D341Med (cell line): ENCODE measurements at places on chromosomes 5 and 9.
A peak's percentile ranks its signal among the peaks of the same experiment; 100 is the strongest.

DNA sequence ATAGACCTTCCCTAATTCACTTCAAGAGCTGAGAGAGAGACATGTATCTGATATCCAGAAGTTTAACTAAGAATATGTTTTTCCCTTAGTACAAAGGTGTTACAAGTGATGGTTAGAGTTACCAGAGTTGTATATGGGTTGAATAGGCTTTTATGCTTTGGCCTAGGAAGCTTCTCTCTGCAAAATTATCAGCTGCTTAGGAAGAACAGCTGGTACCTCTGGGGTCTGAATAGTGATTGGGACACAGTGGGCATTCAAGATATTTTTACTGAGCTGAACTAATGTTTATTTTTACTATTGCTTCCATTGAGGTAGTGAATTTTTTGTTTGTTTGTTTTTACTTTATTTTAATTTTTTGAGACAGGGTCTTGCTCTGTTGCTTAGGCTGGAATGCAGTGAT lies 67.6 kb upstream of the BASP1 start:
- no peak for DNase-seq

GRCh38 chr9:104091708-104092107 lies 2.4 kb upstream of the SMC2 start:
- DNase-seq: no peak

DNA sequence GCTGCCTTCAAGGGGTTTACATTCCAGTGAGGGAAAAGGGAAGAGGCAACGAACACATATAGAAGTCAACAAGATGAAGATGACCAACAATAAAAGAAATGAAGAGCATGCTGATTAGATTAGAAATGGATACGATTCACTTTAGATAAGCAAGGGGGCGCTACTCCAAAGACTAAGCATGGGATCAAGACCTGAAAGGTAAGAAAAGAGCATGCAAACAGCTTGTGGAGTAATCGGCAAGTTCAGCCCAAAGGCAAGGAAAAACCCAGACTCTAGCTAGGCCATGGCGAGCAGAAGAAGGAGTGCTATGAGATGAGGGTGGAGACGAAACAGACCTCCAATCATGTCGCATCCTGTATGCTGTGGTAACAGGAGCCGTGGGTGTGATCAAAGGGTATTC lies 124.4 kb downstream of the FANCC start:
- DNase-seq: no peak

DNA sequence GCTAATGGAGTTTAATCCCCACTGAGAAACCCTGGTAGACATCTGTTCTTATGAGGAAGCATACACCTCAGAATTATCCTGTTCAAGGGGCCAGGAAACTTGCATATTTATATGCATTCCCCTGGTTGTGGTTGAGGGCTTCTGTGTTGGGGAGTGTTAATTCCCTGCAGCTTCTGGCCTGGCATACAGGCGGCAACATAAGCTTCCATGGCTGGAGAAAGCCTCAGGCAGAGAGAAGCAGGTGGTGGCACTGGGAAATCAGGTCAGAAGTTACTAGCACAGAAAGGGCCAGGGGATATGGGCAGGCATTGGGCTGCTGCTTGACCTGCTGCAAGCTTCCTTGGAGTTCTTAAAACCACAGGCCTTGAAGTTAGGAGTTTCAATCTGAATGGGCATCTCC lies 166.1 kb upstream of the SEMA6A start:
- DNase-seq: no peak

GRCh38 chr5:180915924-180916323 lies 17.0 kb downstream of the BTNL8 start:
- DNase-seq: no peak

DNA sequence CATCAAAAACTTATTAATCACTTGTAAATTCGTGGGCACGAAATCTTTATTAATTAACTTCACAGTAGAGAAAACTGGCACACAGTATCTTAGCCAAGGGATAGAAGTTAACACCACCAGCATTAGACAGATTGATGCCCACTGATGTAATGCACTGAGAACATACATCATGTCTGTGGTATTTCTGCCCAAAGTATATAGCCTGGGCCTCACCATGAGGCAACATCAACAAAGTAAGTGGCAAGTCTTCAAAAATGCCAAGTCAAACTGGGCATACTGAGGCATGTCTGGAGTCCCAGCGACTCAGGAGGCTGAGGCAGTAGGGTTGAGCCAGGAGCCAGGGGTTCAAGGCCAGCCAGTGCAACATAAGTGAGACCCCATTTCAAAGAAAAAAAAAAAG lies 79.5 kb downstream of the GLIS3 start:
- no peak for DNase-seq

- DNase-seq: no peak
These were observed 87.5 kb downstream of the FGF18 start for GRCh38 chr5:171506951-171507350.

GRCh38 chr9:85347541-85347940 lies 394.2 kb downstream of the AGTPBP1 start:
- no peak for DNase-seq

GRCh38 chr5:149687486-149688168 lies 42.5 kb upstream of the PPARGC1B start:
- no peak for DNase-seq

GRCh38 chr5:68459093-68459809 lies 243.7 kb downstream of the PIK3R1 start:
- DNase-seq: no peak

DNA sequence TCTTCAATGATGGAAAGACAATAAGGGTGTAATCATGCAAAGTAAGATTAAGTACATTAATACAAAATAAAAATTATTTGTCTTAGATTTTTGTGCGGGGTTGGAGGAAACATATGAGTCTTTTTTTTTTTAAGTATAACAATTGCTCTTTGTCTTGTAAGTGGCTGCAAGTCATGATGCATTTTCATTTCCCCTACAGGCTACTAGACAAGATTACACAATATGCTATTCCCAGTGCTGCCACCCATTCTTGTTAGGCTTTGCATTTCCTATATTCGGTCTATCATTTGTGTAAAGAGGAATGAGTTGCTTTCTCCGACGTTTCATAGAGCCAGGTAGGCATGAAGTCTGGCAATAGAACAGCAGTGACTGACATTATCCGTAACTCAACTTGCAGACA lies 294.2 kb upstream of the CYLC2 start:
- DNase-seq: no peak

DNA sequence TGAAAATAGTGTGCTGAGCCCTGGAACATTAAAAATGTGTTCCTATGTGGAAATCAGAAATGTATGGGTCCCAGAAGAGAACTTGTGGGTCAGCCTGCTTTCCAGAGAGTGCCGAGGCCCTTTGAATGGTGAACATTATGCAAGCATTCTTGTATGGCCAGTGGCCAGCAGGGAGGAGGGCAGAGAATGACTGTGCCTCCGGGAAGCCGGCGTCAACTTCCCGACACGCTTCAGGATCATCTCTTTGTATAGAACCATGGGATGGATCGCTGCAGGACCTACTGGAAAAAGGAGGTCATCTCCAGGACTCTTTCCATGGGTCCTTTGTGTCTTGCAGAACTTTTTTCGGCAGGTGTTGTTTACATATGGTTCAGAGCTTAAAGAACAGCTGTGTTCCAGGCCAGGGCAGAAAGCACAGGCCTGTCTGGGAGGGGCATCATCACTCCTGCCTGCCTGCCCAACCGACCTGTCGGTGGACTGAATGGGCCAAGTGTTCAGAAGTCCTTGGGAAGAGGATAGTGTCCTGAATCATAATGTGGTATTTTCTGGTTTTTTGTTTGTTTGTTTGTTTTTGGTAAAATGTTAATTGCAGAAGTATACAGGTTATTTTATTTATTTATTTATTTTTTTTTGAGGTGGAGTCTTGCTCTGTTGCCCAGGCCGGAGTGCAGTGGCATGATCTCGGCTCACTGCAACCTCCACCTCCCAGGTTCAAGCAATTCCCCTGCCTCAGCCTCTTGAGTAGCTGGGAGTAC lies 9.0 kb downstream of the PRRC2B start:
- peak; percentile 49 for DNase-seq

DNA sequence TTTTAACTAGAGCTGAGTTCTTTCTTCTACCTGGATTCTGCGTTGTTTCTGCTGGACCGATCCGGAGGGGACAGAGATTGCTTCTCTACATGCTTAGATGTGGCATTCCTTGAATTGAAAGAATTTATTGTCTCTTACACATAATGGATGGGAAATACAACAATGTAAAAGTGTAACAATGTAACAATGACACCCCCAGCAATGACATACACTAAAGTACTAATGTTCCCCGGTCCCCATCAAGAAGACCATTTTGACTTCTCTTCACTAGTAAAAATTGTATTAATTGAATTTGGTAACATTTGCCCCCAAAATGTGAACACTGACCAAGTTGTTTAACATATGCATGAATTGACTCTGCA lies 760.2 kb downstream of the TAF11L14 start:
- DNase-seq: no peak

DNA sequence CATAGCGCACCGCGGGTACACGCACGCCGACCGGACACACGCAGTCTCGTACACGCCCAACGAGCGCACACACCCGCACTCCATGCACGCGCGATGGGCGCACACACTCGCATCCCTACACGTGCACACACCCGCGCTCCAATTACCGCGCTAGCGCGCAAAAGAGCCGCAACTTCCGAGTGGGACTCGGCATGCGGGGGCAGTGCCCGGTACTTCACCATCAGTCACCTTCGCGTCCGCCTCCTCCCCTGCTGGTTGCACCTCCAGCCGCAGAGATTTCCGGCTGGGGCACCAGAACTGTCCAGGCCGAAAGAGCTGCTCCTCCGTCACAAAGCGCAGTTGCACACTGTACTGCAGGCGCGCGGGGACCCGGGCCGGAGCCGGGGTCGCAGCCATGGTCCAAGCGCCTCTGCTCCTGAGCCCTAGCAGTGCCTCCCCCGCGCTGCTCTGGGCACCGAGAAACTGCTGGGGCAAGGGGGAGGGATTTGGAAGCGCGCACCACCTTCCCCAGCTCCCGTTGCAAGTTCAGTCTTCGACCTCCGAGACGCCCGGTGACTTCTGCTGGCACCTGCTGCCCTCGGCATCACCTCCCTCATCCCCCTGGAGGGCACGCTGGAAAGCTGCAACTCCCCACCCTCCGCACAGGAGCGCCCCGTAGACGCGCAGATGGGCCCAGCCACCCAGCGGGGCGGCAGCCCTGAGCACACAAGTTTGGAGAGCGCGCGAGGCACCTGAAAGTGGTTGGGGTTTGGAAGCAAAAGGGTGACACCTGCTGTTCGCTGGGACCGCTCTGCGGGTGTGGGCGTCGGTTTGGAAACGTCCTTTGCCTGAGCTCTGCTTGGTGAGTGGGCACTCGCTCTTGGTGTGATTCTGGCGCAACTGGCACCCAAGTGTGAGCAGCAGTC lies 337.4 kb upstream of the PUM3 start:
- DNase-seq: peak; percentile 90

GRCh38 chr9:128702949-128703615 lies 779 bp downstream of the PKN3 start:
- DNase-seq: peak; percentile 78

- peak; percentile 93 for DNase-seq
These were observed 37.7 kb downstream of the LAMC3 start for GRCh38 chr9:131046581-131047202.

GRCh38 chr9:95991326-95991725 lies 115.8 kb downstream of the ERCC6L2 start:
- no peak for DNase-seq

DNA sequence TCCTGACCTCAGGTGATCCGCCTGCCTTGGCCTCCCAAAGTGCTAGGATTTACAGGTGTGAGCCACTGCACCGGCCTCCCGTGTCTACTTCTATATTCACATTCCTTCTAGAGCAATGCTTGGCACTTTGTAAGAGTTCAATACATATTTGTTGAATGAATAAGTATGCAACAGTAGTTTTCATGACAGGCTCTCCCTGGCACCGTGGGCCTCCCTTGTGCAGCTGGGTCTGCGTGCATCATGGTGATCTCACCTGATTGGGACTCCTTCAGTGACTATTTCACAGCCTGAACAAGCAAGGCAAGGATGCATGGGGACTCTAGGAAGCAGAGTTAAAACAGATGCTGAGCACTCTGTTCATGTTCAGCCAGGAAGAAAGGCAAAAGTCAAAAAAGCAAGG lies 6.8 kb upstream of the ZBTB34 start:
- DNase-seq: no peak

GRCh38 chr9:129480745-129481144 lies 140.2 kb downstream of the C9orf50 start:
- no peak for DNase-seq

DNA sequence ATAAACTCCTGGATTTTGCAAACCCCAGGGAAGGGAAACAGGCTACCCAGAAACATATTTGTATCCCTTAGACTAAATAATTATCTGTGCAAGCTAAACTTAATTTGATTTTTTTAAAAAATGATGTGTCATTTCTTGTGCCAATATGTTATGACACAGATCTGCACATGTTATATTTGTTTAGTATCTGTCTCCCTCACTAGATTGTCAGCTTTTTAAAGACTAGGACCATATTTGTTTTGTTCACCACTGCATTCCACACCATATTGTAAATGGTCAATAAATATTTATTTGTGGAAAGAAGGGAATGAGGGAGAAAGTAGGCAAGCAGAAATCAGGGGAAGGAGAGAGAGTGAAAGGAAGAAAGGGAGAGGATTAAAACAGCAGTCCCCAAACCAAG lies 143.3 kb upstream of the TNPO1 start:
- DNase-seq: no peak

GRCh38 chr9:135811801-135812200 lies 95.5 kb downstream of the CAMSAP1 start:
- DNase-seq: no peak

DNA sequence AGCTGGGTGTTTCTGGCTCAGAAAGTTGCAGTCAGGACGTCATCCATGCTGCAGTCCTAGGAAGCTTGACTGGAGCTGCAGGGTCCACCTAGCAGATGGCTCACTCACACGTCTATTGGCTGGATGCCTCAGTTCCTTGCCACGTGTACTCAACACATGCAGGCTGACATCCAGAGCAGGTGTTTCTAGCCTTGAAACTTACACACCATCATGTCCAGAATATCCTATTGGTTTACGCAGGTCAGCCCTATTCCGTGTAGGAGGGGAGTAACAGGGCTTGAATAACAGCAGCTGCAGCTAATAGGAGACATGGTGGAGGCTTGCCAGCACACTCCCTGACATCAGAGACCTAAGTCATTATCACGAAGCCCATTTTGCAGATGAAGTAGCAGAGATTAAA lies 473.5 kb downstream of the ACTL7B start:
- DNase-seq: no peak

DNA sequence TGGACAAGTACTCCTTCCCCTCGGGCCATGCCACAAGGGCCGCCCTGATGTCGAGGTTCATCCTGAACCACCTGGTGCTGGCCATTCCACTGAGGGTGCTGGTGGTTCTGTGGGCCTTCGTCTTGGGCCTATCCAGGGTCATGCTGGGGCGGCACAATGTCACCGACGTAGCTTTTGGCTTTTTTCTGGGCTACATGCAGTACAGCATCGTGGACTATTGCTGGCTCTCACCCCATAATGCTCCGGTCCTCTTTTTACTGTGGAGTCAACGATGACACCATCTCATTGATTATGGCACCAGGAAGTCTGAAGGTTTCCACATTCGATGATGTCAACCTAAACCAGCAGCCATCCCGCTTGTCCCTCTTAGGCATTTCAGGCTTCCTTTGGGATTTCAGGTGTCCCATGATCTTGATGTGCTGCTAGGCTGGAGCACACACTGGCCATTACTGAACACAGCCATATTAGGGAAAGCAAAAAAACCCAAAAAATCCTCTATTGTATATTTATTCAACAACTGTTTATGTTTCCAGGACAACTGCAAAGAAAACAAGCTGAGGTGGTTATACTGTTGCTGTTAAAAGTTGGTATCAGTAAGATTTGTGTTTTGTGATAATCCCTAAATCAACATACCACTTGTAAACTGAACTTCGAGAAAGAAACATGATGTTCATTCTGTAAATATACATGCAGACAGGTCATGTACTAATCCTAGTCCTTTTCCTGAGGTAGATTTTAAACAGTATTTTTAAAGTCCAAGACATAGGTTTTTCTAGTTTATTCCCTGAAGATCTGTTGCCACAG lies 1.1 kb downstream of the PLPP6 start:
- DNase-seq: no peak
